LHCN-M2 (cell line): ENCODE measurements at places on chromosomes 7 and 10. TPM values are rescaled to one million over a fixed set of nuclear protein-coding genes. Genes with fewer than 3 reads are reported as not detected.

- DNase-seq, result no peak
Measured at GRCh38 chr10:125484035-125484732, 198.8 kb downstream of the TEX36 start.

The KCP gene
- 0.13 TPM in 1 of 2 replicates, not detected in the other for total RNA-seq

The ZNF488 gene
- 0.11 TPM in 1 of 2 replicates, not detected in the other for total RNA-seq

The ZNF117 gene
- total RNA-seq, result 8.4 and 9.9 TPM in 2 replicates

The BEND7 gene
- 4.2 and 5.6 TPM in 2 replicates for total RNA-seq

- no peak for DNase-seq
Measured at GRCh38 chr10:113681533-113682470, 2.1 kb downstream of the CASP7 start.

The DYDC1 gene
- total RNA-seq, result not detected in 2 replicates

DNA sequence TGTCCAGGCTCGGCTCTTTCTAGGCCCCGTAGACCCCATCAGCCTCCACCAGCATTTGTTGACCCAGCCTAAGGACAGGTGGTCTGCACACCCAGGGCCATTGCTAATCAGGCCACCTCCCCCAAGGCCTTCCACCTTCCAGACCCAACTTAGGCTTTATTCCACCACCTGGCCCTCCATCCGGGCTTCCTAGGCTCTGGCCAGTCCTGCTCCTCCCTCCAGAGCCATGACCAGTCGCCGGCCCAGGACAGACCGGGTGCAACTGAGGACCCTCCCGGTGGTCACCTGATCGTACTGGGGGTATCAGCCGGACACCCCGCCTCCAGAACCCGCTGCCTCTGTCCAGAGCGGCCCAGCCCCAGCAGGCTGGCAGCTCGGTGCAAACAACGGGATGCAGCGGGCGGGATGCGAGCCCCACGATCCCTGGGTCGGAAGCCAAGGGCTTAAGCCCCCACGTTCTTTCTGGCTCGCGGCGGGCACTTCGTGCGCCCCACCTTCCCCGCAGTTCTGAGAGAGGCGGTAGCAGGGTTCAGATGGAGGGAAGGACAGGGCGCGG is 545 bp downstream of the NACAD start:
- DNase-seq, result no peak

GRCh38 chr7:95899919-95900513 is 127.7 kb downstream of the DYNC1I1 start:
- DNase-seq, result no peak

The VPS37D gene
- total RNA-seq, result 6.1 and 6.9 TPM in 2 replicates

GRCh38 chr7:144628176-144628575 is 207.7 kb downstream of the TPK1 start:
- no peak for DNase-seq

The LRRC4 gene
- total RNA-seq, result 0.38 and 0.98 TPM in 2 replicates

DNA sequence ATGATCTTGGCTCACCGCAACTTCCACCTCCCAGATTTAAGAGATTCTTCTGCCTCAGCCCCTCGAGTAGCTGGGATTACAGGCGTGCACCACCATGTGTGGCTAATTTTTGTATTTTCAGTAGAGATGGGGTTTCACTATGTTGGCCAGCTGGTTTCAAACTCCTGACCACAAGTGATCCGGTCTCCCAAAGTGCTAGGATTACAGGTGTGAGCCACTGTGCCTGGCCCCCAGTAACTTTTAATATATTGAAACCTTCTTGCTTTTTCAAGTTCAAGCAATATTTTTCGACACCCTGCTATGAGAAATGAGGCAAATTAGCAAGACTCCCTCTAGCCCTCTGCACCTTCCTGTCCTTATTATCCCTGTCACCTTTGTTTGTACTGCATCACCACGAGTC is 144.0 kb downstream of the EVX1 start:
- no peak for DNase-seq

DNA sequence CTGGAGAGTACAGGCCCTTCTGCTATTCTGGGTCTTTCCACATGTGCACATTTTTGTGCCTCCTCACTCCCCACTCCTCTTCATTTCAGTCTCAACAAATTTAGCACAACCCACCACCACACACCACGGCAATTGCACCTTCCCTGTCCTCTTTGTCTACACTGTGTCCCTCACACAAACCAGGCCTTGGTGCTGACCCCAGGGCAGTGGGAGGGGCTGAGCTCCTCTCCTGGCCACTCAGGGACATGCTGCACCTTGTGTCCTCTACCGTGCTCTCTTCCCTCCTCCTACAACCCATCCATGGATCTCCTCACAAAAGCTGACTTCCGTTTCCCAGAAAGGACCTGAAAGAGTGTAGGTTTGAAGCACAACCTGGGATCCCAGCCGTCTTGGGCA is 90.9 kb upstream of the IKZF1 start:
- no peak for DNase-seq

- peak; percentile 89 for DNase-seq
Measured at GRCh38 chr7:114818501-114818900, 103.4 kb upstream of the MDFIC start.

GRCh38 chr10:792083-792791 is 102.8 kb upstream of the DIP2C start:
- no peak for DNase-seq

The NMT2 gene
- 44.8 and 50.3 TPM in 2 replicates for total RNA-seq

The C10orf95 gene
- total RNA-seq, result 0.06 TPM in 1 of 2 replicates, not detected in the other

DNA sequence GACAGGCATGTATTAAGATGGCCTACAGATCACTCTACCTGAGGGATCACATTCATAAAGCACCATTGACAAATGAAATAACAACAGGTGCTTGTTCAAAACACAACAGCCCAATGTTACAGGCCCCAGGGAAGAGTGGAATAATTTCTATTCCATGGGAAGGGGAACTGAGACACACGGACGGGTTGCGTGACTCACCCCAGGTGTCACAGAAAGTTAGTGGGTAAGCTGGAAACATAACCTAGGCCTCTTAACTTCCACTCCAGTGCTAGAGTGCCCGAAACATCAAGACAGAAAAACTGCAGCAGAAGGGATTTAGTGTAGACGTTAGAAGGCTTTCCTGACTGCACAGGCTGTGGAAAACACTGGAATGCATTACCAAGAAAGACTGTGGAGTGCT is 48.3 kb downstream of the SLC37A3 start:
- no peak for DNase-seq

The KIAA1217 gene
- total RNA-seq, result 5.2 and 5.5 TPM in 2 replicates

GRCh38 chr7:28556025-28556424 is 143.7 kb downstream of the CREB5 start:
- DNase-seq, result no peak

The ETV1 gene
- 24.1 and 33.2 TPM in 2 replicates for total RNA-seq

- no peak for DNase-seq
Measured at GRCh38 chr10:29355411-29355991, 66.6 kb downstream of the LYZL1 start.

DNA sequence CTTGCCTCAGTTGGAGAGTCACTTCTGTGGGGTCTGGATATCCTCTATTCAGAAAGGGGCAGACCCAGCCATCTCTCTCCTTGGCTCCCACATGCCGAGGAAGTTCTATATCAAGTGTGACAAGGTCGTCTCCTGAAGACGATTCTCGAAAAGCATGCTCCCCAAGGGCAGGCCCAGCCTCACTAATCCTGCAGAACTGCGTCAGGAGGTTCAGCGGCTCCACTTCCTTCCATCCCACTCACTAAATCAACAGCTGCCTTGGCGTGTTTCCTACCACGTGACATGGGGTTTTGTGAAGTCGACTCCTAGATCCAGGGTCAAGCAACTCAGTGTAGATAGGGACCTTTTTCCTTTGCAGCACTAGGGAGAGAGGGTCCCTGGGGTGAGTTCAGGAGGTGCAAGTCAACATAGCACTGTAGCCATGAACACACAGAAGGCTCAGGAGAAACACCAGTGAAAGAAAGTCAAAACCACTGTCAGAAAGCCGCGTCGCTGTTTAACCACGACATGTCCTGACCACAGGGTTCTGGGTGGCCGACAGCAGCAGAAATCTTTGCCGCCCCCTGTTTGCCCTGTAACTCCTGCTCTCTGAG is 156.4 kb downstream of the PRPF18 start:
- DNase-seq, result peak; percentile 83

DNA sequence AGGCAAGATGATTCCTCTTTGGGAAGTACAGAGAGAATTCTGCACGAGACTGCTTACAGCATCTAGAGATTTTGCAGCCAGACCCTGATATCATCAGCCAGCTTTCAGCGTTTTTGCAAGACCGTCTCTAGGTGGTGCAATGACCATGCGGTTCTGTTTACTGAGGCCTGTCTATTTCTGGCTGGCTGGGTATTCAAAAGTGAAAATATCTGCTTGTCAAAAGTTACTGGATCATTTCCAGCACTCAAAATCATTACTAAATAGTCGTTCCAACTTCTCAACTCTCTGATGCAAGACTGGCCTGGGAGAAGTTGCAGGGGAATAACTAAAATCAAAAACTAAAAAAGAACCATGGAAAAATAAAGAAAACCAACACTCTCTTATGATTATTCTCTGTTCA is 240.1 kb downstream of the ELMO1 start:
- peak; percentile 62 for DNase-seq

GRCh38 chr7:55501611-55502010 is 70.7 kb downstream of the VOPP1 start:
- no peak for DNase-seq

The ACTL6B gene
- total RNA-seq, result not detected in 2 replicates

The ENKUR gene
- total RNA-seq, result not detected in 2 replicates

The CHST3 gene
- 32.9 and 40.6 TPM in 2 replicates for total RNA-seq

DNA sequence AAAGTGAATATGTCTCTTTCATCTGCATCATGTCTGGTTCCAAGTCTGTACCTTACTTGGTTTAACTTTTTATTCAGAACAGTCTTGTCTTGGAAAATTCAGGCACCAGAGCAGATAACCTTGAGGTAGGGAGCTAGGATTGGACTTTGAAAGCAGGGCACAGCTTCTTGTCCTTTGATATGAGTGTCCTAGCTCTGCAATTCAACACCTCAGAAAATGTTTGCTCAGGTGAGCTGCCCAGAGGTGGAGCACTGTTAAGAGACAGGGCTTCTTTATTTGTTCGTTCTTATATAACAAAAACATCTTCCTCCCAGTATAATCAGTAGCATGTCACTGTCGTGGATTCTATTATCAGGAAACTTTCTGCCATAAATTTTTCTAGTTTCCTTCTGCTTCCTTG is 118.3 kb downstream of the LRRC4 start:
- no peak for DNase-seq

The SPDYE5 gene
- total RNA-seq, result not detected in 2 replicates

GRCh38 chr7:134602881-134603451 is 43.7 kb upstream of the BPGM start:
- DNase-seq, result peak; percentile 57

DNA sequence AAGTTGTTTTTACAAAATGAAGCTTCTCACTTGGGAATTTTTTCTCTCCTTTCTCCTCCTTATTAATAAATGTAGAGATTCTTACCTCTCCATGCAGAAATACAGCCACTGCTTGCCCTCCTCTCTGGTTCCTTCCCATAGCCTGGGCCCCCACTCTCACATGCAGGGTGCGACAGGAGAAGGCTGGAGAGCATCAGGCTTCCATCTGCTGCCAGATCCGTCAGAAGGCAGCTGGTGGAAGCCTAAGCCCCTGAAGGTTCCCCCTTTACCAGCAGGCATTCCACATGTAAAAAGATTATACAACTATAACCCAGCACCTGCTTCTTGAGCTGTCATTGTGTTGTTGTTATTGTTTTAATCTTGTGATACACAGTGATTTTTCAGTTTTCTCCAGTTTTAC is 314.2 kb downstream of the LHFPL3 start:
- no peak for DNase-seq

- DNase-seq, result no peak
Measured at GRCh38 chr10:24528946-24529345, 194.7 kb downstream of the ARHGAP21 start.

DNA sequence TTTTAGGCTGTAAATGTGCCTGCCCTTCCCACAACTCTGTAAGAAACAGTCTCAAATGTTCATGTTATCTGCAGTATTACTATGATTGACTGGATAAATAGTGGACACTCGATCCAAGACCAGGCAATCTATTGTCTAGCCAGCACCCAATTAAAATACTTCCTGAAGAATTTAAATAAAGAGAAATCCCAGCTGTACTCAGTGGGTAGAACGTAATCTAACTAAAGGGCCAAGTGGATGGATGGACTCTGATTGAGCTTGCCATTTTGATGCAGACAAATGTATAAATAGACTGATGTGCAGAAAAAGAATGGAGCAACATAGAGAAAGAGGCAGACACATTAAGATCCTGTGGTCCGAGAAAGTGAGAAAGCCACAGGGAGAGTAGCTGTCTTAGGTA is 158.0 kb downstream of the IPMK start:
- DNase-seq, result no peak

- DNase-seq, result no peak
Measured at GRCh38 chr10:100510533-100511308, 8.9 kb downstream of the SEC31B start.

GRCh38 chr10:88106366-88106765 is 242.9 kb downstream of the PTEN start:
- no peak for DNase-seq
